Stomach (tissue), 19 donors: ENCODE measurements at places on chromosomes 7 and 10.
A peak's percentile ranks its signal among the peaks of the same experiment; 100 is the strongest.

GRCh38 chr10:98349508-98349922 lies 65.5 kb downstream of the PYROXD2 start:
- H3K4me1 ChIP-seq: no peaks in the 10 kb centered on the region
- H3K27ac ChIP-seq: no peak overlapping the region
- H3K27me3 ChIP-seq: no peaks in the 10 kb centered on the region
- H3K36me3 ChIP-seq: no peaks in the 10 kb centered on the region
- peak; percentile 90 for DNase-seq

GRCh38 chr10:68224810-68225209 lies 7.1 kb downstream of the ATOH7 start:
- no peak overlapping the region for H3K4me3 ChIP-seq
- DNase-seq: no peak
- H3K27me3 ChIP-seq: no peaks in the 10 kb centered on the region
- no peaks in the 10 kb centered on the region for H3K36me3 ChIP-seq
- no peak overlapping the region for H3K27ac ChIP-seq
- no peaks in the 10 kb centered on the region for H3K4me1 ChIP-seq

DNA sequence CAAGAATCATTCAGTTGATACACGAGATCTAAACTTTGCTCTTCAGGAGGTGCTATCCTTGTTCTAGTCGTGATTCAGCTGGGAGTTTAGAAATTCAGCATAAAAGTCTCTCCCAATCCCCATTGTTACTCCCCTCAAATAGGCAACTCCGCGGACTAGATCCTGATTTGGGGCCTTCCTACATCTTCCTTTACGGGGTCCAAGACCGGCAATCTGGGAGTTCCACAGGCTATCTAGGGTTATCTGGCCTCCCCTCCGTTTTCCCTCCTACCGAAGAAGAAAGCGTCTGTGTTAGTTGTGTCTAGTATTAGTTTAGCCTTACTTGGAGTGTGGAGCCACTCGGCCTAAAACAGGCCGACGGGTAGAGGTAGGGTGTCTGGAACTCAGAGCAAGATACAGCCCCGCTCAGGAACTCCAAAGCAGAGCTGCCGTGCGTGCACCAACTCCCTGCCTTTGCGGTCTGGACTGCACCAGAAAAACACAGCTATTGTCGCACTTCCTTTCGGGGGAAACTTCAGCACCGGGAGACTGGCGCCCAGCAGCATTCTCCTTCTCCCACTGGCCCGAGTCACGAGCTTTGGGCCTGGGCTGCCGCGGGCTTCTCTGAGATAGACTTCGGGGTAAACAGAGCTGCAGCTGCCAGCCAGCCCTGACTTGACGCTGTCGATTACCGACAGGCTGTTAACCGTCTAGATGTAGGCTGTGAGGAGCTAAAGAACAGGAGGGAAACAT lies 1.5 kb upstream of the DLX5 start:
- DNase-seq: peak; percentile 48
- H3K27ac ChIP-seq: no peak overlapping the region
- no peaks in the 10 kb centered on the region for H3K36me3 ChIP-seq
- peaks cover 62% of the 10 kb centered on the region for H3K27me3 ChIP-seq
- peaks cover 21% of the 10 kb centered on the region for H3K4me1 ChIP-seq
- H3K4me3 ChIP-seq: no peak overlapping the region

GRCh38 chr10:59887006-59887405 lies 19.4 kb downstream of the CCDC6 start:
- no peak overlapping the region for H3K4me3 ChIP-seq
- H3K27ac ChIP-seq: no peak overlapping the region

DNA sequence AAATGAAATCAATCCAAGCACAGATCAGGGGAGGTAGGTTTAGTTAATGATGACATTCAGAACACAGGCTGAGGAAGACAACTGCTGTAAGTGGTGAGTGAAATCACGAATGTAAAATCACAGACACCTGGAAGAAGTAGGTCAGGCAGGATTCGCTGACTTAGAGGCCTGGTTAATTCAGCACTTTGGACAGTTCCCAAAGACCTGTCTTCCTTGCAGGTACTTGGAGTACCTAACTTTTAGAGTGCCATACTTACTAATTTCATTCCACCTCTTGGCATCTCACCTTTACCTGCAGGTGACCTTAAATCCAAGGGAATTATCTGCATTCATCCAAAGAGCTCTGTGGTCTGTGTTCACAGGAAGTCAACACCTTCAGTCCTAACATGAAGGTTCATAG lies 822.3 kb downstream of the PHTF2 start:
- DNase-seq: peak; percentile 47
- no peaks in the 10 kb centered on the region for H3K36me3 ChIP-seq
- no peaks in the 10 kb centered on the region for H3K4me1 ChIP-seq
- no peaks in the 10 kb centered on the region for H3K27me3 ChIP-seq
- no peak overlapping the region for H3K27ac ChIP-seq
- no peak overlapping the region for H3K4me3 ChIP-seq

DNA sequence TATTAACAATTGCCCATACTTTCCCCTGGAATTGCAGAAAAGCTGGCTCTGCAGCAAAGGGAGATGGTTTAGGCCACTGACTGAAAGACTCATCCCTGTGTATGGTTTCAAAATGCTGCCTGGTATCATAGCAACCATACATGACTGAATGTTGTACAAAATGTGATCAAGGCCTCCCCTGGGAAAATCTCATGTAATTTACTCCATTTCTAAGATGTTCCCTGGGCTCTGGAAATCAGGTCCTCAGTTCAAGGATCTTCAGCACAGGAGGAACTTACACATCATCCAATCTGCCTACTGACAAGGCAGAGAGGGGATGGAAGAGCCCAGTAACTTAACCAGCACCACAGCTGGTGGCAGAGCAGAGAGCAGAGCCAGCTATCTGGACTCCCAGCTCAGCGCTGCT lies 111.8 kb downstream of the JAZF1 start:
- H3K36me3 ChIP-seq: no peaks in the 10 kb centered on the region
- DNase-seq: no peak
- H3K27ac ChIP-seq: no peak overlapping the region
- peaks cover 15% of the 10 kb centered on the region for H3K4me1 ChIP-seq

DNA sequence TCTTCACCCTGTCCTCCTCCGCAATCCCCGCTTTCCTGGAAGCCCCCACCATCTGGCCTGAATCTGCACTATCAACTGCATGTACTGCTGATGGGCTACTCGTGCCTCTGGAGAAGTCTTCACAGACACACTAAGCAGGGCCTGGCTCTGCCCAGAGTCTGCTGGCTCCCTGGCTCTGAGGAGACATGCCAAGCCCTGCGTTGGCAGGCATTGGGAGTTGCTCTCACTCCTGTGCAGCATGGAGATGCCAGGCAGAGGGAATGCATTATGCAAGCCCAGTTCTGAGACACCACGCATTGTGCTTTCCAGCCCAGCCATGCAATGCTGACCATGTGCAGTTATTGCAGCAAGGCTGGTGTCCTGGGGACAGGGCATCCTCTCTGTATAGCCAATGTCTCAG lies 314.6 kb downstream of the CXCL12 start:
- H3K27ac ChIP-seq: no peak overlapping the region
- H3K4me1 ChIP-seq: no peaks in the 10 kb centered on the region
- DNase-seq: peak; percentile 46
- no peak overlapping the region for H3K4me3 ChIP-seq

DNA sequence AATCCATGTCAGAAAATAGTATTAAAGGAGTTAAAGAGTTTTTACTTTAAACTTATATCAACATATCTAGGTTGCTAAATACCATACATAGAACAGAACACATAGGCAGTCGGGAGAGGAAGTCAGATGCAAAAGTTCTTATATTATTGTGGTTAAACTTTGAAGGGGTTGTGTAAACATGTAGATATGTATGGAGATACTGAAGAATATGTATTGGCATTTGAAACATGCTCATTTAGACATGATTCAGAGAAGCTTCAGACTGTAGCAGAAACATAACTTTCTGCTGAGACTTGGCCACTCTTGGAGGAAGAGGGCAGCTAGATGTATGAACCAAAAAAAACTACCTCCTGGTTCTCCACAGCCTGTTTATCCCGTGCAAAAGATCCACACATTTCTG lies 103.5 kb upstream of the FERD3L start:
- no peaks in the 10 kb centered on the region for H3K4me1 ChIP-seq
- H3K36me3 ChIP-seq: no peaks in the 10 kb centered on the region
- no peaks in the 10 kb centered on the region for H3K27me3 ChIP-seq
- no peak overlapping the region for H3K4me3 ChIP-seq
- no peak for DNase-seq
- no peak overlapping the region for H3K27ac ChIP-seq

DNA sequence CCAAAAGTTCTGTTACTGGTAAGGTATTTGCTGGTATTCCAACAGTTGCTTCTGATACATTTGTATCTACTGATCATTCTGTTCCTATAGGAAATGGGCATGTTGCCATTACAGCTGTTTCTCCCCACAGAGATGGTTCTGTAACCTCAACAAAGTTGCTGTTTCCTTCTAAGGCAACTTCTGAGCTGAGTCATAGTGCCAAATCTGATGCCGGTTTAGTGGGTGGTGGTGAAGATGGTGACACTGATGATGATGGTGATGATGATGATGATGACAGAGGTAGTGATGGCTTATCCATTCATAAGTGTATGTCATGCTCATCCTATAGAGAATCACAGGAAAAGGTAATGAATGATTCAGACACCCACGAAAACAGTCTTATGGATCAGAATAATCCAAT lies 131.0 kb downstream of the AASS start:
- DNase-seq: no peak
- H3K27me3 ChIP-seq: no peaks in the 10 kb centered on the region
- no peaks in the 10 kb centered on the region for H3K36me3 ChIP-seq
- H3K27ac ChIP-seq: no peak overlapping the region
- H3K4me3 ChIP-seq: no peak overlapping the region
- H3K4me1 ChIP-seq: no peaks in the 10 kb centered on the region

- no peaks in the 10 kb centered on the region for H3K27me3 ChIP-seq
- no peaks in the 10 kb centered on the region for H3K4me1 ChIP-seq
- DNase-seq: no peak
- peak within 1 kb of the TSS; percentile 33 for H3K4me3 ChIP-seq
- H3K27ac ChIP-seq: peak within 1 kb of the TSS; percentile 46
Measured at GRCh38 chr7:106865130-106866041, at the start of gene PIK3CG. TSS of gene PIK3CG (plus strand) at chr7:106865282. CDS start at chr7:106867562, 2,280 bp downstream.

GRCh38 chr10:118586911-118587310 lies 8.5 kb downstream of the PRLHR start:
- peaks cover 7% of the 10 kb centered on the region for H3K27me3 ChIP-seq
- no peak overlapping the region for H3K27ac ChIP-seq
- H3K36me3 ChIP-seq: no peaks in the 10 kb centered on the region

- DNase-seq: no peak
- no peaks in the 10 kb centered on the region for H3K4me1 ChIP-seq
- no peaks in the 10 kb centered on the region for H3K36me3 ChIP-seq
- no peak overlapping the region for H3K4me3 ChIP-seq
- H3K27ac ChIP-seq: no peak overlapping the region
Measured at GRCh38 chr10:103262229-103262628, 14.7 kb upstream of the INA start.

- H3K27me3 ChIP-seq: peaks cover 19% of the 10 kb centered on the region
- no peak for DNase-seq
- no peak overlapping the region for H3K4me3 ChIP-seq
- H3K4me1 ChIP-seq: no peaks in the 10 kb centered on the region
Measured at GRCh38 chr10:131843089-131843595, 57.7 kb upstream of the PPP2R2D start.

GRCh38 chr7:141562972-141563371 lies 11.8 kb downstream of the AGK start:
- H3K36me3 ChIP-seq: peaks cover 76% of the 10 kb centered on the region
- no peaks in the 10 kb centered on the region for H3K4me1 ChIP-seq
- H3K27ac ChIP-seq: no peak overlapping the region

GRCh38 chr10:49055221-49055849 lies 60.0 kb downstream of the VSTM4 start:
- no peak overlapping the region for H3K27ac ChIP-seq
- H3K36me3 ChIP-seq: no peaks in the 10 kb centered on the region
- no peaks in the 10 kb centered on the region for H3K4me1 ChIP-seq
- no peak for DNase-seq
- no peaks in the 10 kb centered on the region for H3K27me3 ChIP-seq
- H3K4me3 ChIP-seq: no peak overlapping the region

DNA sequence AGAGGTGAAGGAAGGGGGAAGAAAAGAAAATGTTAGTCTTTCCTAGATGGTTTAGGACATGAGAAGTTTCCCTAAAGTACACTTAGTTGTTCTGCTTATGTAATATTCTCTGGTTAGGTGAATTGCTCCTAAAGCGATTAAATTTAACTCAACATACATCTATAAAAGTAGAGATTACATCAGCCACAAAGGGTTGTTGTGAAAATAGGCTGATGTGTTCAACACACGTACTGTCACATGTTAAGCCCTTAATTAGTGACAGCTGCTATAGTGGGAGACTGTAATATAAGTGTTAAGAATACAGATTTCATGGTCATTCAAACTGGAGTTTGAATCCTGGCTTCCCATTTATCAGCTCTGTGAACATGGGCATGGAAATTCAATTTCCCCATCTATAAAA lies 12.8 kb downstream of the HECTD2 start:
- no peaks in the 10 kb centered on the region for H3K4me1 ChIP-seq
- no peak overlapping the region for H3K4me3 ChIP-seq
- no peak overlapping the region for H3K27ac ChIP-seq
- no peaks in the 10 kb centered on the region for H3K27me3 ChIP-seq
- no peak for DNase-seq

DNA sequence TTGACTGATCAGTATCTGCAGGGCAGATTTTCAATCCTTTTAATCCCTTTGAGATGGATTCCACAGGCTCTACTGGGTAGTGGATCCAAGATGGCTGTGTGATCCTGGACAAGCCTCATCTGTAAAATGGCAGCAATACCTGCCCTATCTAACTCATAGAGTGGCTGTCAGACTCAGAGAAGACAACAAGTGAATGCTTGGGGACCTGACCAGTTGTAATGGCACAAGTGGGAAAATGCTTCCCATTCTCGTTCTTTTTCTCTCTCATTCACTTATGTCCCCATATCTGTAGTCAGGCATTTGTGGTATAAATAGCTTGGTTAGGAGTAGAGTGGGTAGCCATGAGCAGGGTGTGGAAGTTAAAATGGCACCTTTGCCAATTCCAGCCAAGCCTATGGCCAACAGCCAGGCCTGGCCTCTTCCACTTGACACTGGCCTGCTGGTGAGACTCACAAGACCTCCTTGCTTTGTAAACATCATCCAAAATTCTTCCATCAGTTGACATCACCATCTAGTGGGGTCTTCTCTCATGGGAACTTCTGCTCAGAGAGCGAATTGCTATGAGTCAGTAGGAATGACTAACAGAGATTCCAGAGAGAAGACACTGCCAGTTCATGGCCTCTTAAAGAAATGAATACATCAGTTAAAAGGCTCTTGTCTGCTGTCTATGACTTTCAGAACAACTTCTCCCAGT lies 150.1 kb downstream of the PLPP4 start:
- DNase-seq: no peak
- no peaks in the 10 kb centered on the region for H3K36me3 ChIP-seq
- no peaks in the 10 kb centered on the region for H3K4me1 ChIP-seq
- H3K27me3 ChIP-seq: no peaks in the 10 kb centered on the region
